NK-92 treated with Interleukin-12 subunit alpha and Interleukin-12 subunit beta, amount 100 ng/mL, for 24 hours (cell line): ENCODE measurements at places on chromosomes 3 and 15.

DNA sequence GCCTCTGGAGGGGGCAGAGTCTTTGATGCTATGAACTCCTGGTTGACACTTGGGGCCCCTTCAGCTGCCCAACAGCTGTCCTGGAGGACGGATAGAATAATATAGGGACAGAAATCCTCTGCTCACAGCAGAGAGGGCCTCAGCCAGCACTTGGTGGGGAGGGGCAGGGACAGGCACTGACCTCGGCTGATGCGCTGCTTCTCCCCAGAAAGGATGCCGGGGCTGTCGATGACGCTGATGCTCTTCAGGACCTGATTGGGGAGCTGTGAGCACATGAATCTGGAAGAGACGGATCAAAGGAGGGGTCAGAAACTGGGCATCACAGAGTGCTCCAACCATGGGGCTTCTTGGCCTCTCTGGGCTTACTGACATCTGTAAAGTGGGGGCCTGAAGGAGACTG is 29.5 kb downstream of the EHD4 start:
- no peak for DNase-seq

DNA sequence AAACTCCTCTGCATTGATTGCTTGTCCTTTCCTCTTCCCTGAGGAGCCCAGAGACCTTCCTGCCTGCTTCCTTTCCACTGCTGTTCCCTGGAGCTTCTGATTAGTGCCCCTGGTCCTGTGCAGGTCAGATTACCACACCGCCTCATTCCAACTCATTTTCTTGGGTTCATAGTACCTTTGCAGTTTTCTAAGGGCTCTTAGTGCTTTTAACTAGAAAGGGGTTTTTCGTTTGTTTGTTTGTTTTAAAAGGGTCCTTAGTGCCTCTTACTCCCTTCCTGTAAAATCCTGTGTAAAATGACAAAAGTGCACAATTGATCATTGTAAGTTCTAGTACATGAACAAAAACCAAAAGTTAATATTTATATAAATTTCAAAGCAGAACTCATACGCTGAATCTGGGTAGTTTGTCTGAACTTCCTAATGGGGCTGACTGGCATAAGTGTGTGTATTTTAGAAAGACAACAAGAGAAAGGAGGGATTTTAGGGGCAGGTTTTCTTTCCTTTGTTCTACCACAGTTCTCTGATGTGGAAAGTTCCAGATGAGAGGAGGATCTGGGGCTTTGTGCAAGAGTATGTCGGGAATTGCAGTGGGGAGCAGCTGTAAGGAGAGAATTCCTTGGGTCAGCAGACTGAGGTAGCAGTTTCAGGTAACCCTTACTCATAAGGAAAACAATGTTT is 30.6 kb downstream of the SNRK start:
- no peak for DNase-seq

DNA sequence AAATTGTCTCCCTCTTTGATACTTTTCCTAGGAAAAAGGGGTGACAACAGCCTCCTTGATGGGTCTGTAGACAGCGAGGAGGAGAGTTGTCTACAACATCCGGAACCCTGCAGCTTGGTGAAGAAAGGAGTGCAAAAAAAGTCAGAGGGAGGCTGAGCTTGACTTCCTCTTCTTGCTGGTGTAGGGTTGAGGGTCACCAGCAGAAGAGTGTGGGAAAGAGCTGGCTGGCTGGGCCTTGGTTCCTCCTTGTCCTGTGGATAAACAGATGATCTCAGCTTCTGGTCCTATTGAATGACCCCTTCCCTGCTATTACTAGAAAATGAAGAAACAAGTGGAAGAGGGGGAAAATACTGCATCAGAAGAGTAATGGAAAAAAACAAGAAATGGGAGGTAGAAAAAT is 20.4 kb downstream of the SLC7A14 start:
- DNase-seq = no peak

- no peak for DNase-seq
Measured at GRCh38 chr15:78718837-78719236, 77.8 kb upstream of the CHRNB4 start.

DNA sequence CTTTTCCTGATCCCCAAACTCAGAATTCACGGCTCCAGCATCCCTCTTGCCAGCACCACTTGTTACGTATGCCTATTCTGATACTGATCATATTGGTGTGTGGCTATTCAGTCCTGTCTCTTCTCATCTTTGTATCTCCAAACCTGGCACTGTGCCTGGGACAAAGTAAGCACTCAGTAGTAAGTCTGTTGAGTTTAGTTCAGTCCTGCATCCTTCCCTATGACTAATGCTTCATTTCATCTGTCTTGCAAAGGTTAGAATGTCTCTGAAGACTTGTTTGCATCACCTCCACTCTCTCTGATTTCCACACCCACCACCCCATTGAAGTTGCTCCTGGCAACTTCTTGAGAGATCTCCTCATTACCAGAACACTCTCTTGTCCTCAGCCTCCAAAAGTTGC is 80.3 kb downstream of the HMG20A start:
- no peak for DNase-seq

GRCh38 chr3:178172121-178172520 is 364.1 kb upstream of the KCNMB2 start:
- no peak for DNase-seq
